ENCODE measurements at places on chromosomes 12 and 14.

GRCh38 chr14:95273001-95273978 lies 46.4 kb downstream of the CLMN start:
- no peak for DNase-seq

- no peak for DNase-seq
Measured at GRCh38 chr12:65663648-65664047, 160.6 kb upstream of the HMGA2 start.

DNA sequence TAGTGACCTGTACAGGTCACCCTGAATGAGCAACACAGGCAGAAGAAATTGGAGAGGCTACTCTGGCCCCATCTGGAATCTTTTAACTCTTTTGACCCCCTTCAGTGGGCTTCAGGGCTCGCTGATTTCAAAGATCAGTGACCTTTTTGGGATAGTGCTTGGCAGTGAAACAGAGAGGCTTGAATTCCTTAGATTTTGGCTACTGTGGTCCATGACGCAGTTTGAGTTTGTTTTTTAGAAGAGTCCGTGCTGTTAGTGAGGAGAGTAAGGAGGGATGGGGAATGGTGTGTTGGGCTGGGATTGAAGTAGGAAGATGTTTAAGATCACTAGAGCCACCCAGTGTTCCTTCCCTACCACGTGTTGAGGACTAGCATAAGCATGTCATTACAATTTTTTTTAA lies 16.5 kb downstream of the TMEM30B start:
- no peak for DNase-seq

DNA sequence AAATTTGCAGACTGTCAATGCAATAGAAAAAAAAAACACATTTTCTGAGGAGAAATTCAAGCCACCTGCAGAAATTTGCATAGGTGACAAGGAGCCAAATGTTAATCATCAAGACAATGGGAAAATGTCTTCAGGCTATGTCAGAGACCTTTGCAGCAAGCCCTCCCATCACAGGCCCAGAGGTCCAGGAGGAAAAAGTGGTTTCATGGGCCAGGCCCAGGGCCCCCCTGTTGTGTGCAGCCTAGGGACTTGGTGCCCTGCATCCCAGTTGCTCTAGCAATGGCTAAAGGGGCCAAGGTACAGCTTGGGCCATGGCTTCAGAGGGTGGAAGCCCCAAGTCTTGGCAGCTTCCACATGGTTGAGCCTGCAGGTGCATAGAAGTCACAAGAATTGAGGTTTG lies 60.6 kb downstream of the TC2N start:
- DNase-seq = no peak

- DNase-seq = no peak
Measured at GRCh38 chr14:75247286-75247922, 31.2 kb upstream of the FOS start.
